NCI-H1092 treated with DMSO at 0.1 percent for 48 hours (cell line): ENCODE measurements at places on chromosomes 12 and 14.

DNA sequence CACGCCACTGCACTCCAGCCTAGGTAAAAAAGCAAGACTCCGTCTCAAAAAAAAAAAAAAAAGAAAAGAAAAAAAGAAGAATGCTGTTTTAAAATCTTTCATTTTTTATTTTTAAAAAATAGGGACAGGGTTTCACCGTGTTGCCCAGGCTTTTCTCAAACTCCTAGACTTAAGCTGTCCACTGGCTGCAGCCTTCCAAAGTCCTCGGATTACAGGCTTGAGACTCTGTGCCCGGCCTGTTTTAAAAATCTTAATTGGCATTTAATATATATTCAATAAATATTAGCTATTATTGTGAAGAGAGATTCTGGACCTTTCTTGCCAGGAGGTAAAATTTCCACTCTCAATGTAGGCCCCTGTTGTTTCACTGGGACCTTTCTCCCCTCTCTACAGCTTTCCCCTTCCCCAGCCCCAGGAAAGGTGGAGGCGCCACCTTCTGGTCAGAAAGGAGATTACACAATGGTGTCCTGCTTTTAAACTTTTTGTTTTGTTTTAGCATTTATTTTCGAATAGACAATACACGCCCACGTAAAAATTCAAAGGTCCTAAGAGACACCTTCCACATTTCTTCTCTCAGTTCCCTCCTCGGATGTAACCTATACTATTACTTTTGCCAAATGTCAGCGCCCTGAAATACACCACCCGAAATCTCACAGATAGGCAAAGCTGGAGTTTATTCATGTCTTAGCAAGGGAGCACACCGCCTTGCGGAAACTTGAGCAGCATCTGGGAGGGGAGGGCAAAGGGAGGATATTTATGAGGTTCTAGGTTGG, 23.8 kb upstream of the PHC1 start:
- peak; percentile 10 for DNase-seq

GRCh38 chr14:56944397-56944796, 134.1 kb upstream of the OTX2 start:
- no peak for DNase-seq

- no peak for DNase-seq
Observed at GRCh38 chr12:8639936-8640335, 22.7 kb downstream of the MFAP5 start.

GRCh38 chr12:58496411-58497190, 423.7 kb downstream of the LRIG3 start:
- no peak for DNase-seq

GRCh38 chr14:100116134-100116533, 43.3 kb downstream of the DEGS2 start:
- no peak for DNase-seq

GRCh38 chr14:96261053-96261452, 5.0 kb downstream of the BDKRB1 start:
- DNase-seq = no peak
